ENCODE measurements at places on chromosomes 3 and 15. TPM values are rescaled to one million over a fixed set of nuclear protein-coding genes. Genes with fewer than 3 reads are reported as not detected.

GRCh38 chr3:87359826-87360225 lies 83.4 kb upstream of the POU1F1 start:
- no peak for DNase-seq

GRCh38 chr15:62824111-62825015 lies 218.2 kb upstream of the TPM1 start:
- no peak for DNase-seq

- peak; percentile 98 for DNase-seq
These were observed 238.8 kb downstream of the OPA1 start for GRCh38 chr3:193831495-193832455.

P2RY13 gene
- not detected for total RNA-seq

- DNase-seq = peak; percentile 80
These were observed 781 bp upstream of the CYP1A1 start for GRCh38 chr15:74725845-74726773.
